ENCODE measurements at places on chromosomes 1 and 21.

DNA sequence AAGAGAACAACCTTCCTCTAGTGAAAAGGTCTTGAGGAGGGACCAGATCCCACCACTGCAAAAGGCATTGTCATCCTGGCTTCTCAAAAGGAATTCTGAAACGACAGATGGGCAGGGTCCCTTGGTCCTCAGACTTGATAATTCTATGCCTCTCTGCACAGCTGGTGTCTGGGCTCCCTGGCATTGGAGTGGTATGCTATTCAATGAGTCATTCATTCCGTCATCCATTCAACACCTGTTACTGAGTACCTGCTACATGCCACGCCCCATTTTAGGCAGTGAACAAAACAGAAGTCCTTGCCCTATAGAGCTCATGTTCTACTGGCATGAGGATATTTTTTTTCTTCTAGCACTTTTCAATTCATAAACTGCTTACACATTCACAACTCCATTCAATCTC is 45.8 kb upstream of the HMGB4 start:
- DNase-seq: no peak

GRCh38 chr1:4531842-4532241 is 122.6 kb upstream of the AJAP1 start:
- DNase-seq: no peak

DNA sequence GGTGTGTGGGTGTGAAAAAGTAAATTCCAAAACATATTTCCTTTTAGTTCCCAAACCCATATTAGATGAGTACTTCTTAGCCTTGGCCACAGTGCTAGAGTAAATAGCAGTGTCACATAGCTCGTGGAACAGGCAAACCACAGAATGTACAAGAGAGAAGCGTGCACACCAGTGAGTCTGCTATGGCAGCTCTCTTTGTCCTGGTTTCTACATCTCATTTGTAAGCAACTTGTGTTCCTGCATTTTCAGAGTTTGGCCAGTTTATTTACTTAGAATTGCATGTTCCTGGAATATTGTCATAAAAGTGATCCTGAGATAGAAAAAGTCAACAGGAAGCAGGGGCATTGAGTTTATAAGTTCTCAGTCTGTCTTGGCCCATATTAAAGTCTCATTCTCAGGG is 142.1 kb downstream of the DHRS3 start:
- no peak for DNase-seq

GRCh38 chr1:37482796-37483744 is 8.7 kb downstream of the ZC3H12A start:
- no peak for DNase-seq

DNA sequence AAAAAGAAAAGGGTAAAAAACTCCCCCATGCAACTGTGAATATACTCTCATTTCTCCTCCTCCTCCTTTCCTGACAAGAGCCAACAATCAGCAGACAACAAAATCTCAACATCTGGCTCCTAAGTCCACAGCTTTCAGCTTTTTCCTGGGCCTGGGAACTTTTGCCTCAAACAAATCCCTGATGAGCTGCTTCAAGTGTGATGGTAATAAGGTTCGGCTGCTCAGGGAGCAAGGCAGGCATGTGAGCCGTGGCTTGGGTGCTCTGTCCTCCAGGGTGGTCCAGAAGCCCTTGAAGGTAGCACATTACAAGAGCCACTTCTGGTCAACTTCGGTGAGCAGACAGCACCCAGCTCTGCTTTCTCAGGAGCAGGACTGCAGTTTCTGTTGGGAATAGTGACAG is 46.3 kb downstream of the ITPKB start:
- no peak for DNase-seq

DNA sequence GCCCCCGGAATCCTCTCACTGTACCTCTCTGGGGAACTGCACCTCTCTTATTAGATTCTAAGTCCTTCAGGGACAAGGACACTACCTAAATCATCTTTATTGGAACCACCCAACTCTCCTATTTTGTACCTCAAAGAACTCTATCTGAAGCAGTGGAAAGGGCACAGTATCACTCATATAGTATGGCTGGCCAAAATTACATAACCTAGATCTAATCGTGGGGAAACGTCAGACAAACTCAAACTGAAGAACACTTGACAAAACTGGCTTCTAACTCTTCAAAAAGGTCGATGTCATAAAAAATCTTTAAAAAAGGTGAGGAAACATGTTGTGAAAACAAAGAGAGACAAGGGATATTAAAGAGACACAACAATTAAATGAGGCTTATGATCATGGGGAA is 210.0 kb downstream of the SLC45A1 start:
- no peak for DNase-seq

GRCh38 chr1:77416692-77417450 is 135.1 kb downstream of the AK5 start:
- no peak for DNase-seq

DNA sequence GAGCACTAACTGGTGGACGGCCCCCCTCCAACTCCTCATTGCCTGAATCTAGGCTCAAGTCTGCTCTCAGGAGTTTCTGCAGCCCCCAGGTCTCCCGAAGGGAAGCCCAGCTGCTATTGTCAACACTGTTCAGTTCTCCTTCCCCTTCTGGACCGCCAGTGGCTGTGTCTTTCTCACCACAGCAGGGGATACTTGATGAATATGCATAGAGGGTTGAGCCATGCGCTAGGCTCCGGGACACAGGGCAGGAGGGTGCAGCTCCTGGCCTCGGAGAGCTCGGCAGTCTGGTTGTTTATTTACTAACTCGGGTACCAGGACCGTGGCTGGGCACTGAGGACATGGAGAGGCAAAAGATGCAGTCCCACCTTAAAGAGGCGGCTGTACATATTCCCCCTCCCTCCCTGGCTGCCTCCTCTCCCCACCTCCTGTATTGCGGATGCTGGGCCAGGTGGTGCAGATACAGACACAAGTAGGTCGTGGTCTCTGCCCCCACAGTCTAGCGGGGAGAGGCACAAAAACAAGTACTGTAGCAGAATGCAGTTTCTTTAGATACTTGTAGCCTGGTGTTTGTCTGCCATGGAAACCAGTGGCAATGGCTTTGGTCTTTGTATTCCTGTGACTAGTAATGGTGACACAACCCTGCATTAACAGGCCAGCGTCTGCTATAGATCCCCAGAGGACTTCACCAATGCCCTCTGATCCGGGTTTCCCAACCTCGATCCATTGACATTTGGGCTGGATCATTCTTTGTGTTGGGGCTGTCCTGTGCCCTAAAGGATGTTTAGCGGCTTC is 26.2 kb downstream of the ARHGEF10L start:
- DNase-seq: no peak

GRCh38 chr1:209800984-209801834 is 4.7 kb downstream of the IRF6 start:
- peak; percentile 68 for DNase-seq

GRCh38 chr21:34874684-34875513 is 174.2 kb downstream of the RUNX1 start:
- DNase-seq: no peak

DNA sequence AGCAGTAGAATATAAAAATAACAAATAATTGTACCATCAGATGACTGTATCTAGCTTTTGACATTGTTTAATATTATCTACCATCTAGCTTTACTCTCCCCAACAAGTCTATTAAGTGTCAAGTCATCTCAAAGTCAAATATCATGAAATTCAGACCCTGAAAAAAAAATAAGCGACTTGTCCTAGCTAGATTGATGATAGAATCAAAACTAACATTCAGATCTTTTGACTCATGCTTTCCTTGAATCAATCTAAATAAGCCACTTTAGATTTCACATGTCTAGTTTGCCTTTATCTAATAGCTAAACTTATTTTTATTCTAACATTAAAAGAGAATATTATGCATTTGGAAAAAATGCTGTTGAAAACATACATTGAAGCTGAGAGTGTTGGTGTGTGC is 35.4 kb downstream of the CRB1 start:
- no peak for DNase-seq

DNA sequence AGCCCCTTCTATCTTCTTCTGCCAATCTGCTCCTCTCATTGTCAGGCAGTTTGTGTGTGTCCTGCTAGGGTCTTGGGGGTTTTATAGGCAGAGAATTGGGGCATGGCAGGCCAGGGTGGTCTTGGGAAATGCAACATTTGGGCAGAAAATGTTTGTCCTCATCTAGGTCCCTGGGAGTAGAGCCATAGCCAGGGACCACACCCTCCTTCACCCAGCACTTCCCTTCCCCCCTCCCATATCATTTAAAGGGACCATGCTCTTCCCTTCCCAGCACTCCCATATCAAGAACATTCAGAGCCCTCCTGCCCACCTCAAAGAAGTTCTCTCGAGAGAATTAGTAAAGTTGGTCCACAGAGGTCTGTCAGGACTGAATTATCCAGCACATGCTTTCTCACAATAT is 41.7 kb downstream of the ZNF697 start:
- DNase-seq: no peak

- DNase-seq: no peak
Observed at GRCh38 chr1:26794391-26794790, 6.6 kb downstream of the PIGV start.

DNA sequence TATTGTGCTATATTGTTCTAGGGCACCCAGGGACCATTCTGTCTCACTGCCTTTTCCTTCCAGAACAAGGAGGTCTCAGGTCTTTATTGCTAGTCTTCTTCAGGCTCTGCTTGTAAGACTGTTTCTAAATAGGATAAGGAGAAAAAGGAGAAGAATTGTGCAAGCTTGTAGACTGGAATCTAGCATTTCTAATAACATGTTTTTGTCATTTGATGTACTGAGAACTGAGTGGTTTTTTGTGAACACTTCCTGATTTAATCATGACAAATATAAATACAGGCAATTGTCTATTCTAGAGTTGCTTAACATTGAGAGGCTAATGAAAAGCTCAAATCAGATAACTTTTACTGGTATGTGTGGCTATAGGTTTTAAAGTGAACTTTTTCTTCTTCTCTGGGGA is 77.6 kb downstream of the CLIC4 start:
- no peak for DNase-seq

GRCh38 chr21:28738882-28739281 is 253.8 kb downstream of the LTN1 start:
- no peak for DNase-seq

- no peak for DNase-seq
Observed at GRCh38 chr1:165623624-165624023, 7.4 kb upstream of the MGST3 start.

- no peak for DNase-seq
Observed at GRCh38 chr1:28517649-28517999, 11.8 kb downstream of the RCC1 start.

DNA sequence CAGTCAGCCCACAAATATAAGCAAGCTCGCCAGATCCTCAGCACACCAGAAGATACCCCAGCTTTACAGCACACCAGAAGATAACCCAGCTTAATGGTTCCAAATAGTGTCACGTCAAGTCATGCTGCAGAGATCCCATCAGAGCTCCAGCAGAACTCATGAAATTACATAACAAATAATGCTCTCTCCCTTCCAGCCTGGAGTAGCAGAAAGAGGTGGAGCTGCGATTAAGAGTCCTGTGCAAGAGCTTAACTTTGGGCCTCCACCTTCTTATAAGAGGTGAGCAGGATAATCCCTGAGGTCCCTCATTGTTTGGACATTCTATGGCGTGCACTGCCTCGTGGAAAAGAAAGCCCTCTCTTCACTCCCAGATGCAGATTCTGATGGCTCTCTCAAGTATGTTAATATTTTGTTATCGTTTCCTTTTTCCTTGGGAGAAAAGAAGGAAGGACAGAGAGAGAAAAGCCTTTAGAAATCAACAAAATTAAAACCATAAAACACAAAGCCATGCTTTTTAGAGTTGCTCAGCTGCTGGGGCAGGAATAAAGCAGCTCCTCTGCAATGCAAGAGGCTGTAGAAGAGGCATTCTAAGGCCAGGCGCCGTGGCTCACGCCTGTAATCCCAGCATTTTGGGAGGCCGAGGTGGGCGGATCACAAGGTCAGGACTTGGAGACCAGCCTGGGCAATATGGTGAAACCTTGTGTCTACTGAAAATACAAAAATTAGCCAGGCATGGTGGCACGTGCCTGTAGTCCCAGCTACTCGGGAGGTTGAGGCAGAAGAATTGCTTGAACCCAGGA is 59.1 kb downstream of the GLUL start:
- DNase-seq: no peak

DNA sequence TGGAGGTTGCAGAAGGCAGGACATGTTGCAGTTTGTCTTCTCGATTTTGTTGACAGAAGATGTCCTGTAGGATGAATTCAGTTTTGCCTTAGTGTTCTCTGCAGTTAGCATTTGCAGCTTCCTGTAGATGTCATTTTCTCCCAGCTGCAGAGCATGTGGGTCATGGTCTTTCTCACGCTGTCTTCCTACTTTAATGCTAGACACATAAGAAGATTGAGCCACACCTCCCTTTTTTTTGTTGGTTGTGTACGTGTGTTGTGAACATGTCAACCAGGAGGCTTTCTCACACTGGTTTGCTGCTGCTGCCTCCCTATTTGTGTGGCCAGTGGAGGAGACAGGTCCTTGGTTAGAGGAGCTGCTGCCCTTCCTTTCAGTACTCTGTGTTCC is 110.7 kb downstream of the VPS13D start:
- no peak for DNase-seq

DNA sequence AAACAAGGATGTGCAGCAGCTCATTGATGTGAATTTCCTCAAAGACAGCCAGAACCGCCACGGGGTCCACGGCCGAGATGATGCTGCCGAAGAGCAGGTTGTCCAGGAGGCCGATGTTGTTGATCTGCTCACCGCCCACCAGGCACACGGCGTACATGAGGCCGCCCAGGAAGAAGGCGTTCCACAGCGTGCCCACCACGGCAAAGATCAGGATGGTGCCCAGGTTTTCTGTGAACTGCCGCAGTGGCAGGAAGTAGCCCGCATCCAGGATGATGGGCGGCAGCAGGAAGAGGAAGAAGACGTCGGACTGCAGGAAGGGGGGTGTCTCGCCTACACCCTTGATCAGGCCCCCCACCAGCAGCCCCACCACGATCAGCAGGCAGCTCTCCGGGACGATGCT is 41.1 kb downstream of the SLC9A1 start:
- no peak for DNase-seq

GRCh38 chr1:231274119-231274825 is 33.3 kb downstream of the GNPAT start:
- DNase-seq: no peak

GRCh38 chr1:12613180-12613579 is 4.8 kb downstream of the DHRS3 start:
- no peak for DNase-seq

DNA sequence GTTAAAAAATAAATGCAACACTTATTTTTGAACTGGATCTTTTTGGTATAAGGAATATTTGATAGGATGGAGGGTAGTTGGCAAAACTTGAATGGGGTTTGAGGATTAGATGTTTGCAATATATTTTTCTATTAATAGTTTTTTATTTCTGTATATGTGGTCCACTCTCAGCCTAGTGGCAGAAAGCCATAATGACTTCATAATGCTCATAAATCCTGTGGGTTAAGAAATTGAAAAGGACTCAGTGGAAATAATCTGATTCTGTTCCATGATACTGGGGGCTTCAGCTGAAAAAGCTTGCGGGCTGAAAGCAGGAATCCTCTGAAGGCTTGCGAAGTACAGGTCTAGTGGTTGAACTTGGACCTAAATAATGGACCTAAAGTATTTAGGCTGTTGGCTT is 1028.6 kb upstream of the PRMT6 start:
- DNase-seq: no peak
